ENCODE measurements at places on chromosomes 12 and 14.

- no peak for DNase-seq
Measured at GRCh38 chr14:46322076-46322475, 329.5 kb downstream of the RPL10L start.

DNA sequence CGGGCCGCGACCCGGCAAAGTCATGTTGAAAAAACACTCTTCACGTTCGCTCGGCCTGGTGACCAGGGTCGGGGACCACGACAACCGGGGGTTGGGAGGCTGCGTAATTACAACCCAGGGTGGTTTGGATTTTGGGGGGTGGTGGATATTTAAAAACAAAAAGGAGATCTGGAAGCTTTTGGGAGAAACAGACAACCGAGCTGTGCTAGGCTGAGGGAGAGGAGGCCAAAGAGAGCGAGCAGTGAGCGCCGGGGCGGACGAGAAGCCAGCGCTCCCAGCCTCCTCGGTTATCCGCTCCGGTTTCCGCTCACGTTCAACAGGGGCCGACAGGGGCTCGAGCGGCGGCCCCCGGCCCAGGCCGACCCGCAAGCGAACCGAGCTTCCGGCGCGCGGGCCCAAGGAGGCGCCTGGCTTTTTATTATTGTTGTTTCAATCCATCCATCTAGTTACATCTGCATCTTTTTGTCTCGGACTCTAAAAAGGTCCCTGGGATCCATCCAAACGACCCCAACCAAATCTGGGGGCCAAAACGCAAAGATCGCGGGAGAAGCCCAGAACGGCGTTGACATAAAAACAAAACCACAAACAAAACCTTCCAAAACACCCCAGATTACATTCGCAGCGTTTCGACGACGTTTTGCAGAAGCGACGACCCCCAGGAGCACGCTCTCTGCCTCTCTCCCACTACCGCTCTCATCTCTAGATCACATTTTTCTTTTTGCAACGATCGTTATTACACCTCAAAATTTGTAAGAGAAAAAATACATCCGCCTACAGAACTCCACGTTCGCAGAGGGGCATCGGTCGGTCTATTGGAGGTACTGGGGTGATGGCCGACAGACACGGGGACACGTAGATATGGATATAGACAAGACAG, 771 bp downstream of the OTX2 start:
- no peak for DNase-seq

DNA sequence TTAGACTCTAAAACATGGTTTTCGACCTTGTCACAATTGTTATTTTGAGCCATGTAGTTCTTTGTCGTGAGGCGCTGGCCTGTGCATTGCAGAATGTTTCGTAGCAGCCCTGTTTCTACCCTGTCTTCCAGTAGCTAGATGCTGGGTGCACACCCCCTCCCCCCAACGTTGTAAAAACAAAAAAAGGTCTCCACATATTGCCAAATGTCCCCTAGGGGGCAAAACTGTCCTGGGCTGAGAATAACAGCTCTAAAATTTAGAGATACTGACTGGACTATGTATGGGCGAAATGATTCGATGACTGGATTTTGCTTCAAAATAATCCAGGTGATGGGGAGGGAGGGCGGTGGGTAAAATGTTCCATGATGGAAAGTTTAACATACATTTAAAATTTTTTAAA, 126.1 kb upstream of the FUT8 start:
- DNase-seq: no peak

- no peak for DNase-seq
Measured at GRCh38 chr12:26492406-26492805, 297.0 kb downstream of the SSPN start.

DNA sequence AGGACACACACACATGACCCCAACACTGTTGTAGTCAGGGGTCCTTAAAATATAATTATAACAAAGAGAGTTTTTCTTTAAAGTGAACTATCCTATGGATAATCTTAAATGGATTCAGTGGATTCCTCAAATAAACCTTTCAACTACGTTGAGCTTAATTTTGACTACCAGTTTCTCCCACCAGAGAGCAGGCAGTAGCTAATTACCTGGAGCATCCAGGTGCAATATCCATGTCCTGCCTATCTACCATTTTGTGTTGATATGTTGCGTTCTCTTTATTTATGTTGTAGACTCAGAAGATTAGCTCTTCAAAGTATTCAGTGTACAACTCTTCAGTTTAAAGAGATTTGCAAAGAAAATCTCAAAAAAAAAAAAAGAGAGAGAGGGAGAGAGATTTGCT, 127.2 kb upstream of the GZMB start:
- DNase-seq: no peak

DNA sequence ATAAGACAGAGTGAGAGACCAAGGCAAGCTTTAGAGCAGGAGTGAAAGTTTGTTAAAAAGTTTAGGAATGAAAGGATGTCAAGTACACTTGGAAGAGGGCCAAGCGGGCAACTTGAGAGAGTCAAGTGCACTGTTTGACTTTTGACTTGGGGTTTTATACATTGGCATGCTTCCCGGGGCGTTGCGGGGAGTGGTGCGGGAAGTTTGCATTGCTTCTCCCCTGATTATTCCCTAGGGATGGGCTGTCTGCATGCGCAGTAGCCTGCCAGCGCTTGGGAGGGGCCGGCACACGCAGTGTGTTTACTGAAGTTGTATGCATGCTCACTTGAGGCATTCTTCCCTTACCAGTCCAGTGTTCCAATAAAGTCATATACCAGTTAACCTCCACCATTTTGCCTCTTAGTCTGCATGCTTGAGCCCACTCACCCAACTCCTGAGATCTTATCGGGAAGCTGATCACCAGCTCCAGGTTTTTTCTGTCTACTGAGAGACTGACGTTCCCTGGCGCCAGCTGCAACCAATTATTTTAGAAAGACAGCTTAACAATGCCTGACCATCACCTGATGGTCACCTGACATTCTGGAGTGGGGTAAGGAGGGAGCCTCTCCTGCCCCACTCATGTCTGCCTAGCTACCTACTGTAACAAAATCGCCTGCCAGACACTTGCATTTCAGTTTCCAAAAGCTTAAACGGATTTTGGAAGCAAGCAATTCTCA, 53.2 kb downstream of the DACT1 start:
- no peak for DNase-seq

GRCh38 chr12:104319918-104320626, 16.5 kb downstream of the EID3 start:
- DNase-seq: no peak

DNA sequence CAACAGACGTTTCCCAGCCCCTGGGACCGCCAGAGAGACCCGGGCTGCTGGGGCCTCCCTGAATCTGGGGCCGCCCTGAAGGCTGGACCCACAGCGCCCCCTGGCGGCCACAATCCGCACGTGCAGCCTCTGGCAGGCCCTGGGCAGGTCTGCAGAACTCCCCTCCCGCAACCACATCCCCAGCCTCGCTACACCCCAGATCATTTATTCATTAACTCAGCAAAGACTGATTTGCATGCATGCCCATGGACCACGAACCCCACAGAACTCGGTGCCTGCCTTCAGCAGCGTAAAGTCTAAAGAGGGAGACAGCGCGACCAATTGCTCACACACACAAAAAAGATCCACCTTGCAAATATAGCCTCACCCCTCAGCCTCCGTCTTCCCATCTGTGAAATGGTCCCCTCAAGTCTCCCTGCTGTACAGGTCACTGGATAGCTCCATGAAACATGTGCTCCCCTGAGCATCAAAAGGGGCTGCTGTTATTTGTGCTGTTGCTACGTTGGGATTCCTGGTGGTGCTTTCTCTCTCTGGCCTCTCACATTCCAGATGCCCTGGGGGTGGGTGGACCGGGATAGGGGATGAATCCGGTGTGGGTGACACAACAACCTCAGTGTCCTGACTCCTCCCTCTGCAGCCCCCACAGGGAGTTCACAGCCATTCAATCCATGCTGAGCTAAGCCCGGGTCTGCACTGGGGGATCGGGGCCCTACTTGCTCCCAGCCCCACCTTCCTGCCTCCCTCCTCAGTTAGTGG, 96.4 kb downstream of the SCARB1 start:
- no peak for DNase-seq

- DNase-seq: peak; percentile 67
Measured at GRCh38 chr12:14836336-14837210, 6.8 kb downstream of the ART4 start.

GRCh38 chr12:132393991-132394949, 64.9 kb upstream of the GALNT9 start:
- DNase-seq: no peak

DNA sequence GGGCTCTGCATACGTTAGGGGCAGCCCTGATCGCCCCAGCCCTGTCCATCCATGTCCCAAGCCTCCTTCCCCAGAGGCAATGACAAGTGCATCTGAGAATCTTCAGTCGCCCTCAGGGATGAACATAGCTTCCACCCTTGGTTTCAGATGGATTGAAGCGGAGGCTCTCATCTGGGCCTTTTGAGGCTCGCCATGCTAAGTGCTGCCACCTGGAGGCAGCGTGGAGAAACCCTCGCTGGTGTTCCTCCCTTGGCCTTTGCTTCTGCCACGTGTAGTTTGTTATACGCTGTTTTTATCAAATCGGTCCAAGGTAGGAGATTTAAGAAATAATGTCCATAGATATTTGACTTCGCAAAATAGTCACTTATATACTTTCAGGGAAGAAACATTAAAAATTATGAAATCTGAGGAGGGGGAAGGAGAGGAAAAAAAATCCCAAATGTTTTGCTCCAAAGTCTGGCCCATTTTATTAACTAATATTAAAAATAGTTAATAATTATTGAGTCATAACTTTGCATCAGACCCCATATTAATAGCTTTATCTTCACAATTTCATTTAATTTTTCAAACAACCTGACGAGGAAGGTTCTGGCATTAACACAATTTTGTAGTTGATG, 28.8 kb upstream of the LRRC10 start:
- peak; percentile 3 for DNase-seq
